ENCODE measurements at places on chromosomes 4 and X.
A peak's percentile ranks its signal among the peaks of the same experiment; 100 is the strongest.

DNA sequence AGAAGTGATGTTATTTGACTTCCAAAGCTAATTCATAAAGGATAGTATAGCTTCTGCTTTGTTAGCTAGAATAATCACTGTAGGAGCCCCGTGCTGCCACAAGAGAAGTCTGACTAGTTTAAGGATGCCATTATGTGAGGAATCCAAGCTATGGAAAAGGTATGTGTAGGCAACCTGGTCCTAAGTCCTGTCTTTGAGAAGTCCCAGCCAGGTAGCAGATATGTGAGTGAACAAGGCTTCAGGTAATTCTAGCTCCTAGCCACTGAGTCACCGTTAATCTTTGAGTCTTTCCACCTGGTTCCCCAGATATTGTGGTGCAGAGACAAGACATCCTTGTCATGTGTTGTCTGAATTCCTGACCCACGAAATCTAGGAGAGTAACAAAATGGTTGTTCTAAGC lies 55.5 kb downstream of the BMP3 start:
- DNase-seq: no peak

- DNase-seq: no peak
These were observed 43.7 kb downstream of the FRMPD3 start for GRCh38 chrX:107493141-107493540.

GRCh38 chr4:30757357-30757756 lies 37.2 kb downstream of the PCDH7 start:
- no peak for DNase-seq

DNA sequence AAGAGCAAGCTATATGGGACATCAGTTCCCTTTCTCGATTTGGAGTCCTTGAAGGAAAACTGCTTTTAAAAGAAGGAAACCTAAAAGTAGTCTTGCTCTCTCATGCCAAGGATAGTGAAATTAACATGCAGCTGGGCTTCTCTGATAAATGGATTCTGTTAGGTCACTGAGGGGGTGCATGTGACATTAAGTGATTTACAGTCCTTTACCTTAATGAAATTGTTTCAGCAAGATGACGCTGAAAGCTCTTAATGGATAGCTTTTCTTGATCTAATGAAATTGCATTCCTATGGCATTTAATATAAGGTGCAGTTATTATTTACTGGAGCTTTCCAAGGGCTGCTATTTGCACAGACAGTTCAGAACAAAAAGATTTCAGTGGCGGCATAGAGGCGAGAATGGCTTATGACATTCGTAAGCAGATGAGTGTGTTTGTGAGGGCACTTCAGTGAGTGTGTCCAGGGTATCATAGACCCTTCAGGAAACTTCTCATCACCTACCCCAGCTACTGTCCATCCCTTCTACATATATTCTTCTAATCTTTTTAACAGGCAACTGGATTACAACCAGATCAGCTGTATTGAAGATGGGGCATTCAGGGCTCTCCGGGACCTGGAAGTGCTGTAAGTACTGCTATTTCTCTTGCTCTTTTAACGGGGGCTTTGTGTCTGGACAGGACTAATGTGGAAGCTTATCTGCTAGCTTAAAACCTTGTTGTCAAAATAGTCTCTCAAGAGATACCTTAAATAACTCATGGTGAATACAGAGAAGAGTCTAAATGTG lies 219.9 kb upstream of the PACRGL start:
- DNase-seq: no peak

DNA sequence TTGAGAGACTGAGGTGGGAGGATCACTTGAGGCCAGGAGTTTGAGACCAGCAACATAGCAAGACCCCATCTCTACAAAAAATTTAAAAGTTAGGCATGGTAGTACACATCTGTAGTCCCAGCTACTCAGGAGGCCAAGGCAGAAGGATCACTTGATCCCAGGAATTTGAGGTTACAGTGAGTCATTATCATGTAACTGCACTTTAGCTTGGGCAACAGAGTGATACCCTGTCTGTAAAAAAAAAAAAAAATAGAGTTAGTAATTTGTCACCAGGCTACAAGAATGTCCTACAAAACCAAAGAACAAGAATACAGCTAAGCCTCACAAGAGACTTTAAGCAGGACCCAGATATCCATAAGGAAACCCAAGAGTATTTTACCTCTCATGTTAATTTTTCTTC lies 27.0 kb upstream of the RAB28 start:
- no peak for DNase-seq

DNA sequence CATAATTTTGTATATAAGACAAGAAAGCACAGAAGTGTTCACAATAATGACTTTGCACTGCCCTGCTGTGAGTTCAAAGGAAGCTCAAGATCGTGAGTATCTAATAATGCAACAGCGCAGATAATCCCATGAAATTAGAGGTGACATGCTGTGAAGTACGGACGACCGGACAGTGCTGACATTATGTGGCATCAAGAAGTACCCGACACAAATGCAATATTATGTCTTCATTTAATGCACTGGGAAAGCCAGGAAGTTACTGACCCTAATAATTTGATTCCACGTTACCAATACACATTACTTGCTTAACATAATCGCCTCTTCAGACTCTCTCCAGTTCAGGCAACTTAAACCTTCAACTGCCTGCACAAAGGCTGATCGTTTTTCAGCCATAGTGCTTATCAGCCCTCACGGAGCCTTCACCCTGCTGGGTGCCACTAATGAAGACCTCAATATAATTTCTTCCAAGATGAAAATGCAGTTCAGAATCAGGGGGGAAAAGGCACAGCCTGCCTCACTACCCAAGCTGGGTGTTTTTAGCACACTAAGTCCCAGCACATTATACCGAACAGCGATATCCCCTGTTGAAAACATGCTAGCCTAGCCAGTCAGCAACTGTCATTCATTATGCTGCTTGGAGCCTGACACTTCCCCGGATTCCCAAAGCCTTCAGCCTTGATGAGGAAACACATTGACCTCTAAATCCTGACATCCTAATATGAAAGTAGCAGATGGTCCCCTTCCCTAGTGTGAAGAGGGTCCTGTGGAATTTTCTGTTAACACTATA lies 56.1 kb downstream of the SLC7A11 start:
- DNase-seq: peak; percentile 25

DNA sequence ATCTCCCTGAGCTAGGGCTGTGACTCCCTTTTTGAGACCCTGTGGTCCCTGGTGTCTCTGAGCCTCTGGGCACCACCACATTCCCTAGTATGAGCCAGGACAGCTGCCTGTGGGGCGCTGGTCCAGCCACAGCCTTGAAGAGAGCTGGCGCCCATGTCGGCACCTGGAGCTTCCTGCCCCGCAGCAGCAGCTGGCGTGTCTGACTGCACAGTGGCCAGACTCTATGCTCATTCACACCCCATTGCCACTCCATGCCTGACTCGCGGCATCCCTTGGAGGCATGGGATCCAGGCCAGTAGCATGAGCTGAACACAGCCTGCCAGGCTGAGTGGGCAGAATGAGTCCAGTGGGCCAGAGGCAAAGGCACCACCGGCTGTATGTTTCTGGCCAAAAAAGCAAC lies 8.3 kb upstream of the SPP1 start:
- no peak for DNase-seq

DNA sequence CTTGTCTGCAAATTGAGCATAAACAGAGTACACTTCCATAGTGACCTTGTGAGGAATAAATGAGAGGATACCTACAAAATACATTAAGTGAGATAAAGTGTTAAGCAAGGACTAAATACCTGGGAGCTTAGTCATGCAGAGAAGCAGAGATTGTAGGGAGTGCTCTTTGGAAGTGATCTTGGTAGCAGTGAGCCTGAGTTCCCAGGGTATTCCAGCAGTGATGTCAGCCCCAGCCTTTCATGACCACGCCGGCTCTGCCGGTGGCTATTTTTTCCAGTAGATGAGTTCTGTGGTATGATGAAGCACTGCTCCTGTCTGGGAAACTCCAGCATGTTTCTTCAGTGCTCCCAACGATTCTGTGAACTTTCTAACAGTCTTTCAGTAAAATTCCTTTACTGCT lies 391.5 kb upstream of the IGFBP7 start:
- no peak for DNase-seq

- DNase-seq: no peak
These were observed 912.9 kb upstream of the INTU start for GRCh38 chr4:126719852-126720251.

All from NCI-H187 (cell line).